HAP-1 (cell line): ENCODE measurements at places on chromosomes 2 and 18.

DNA sequence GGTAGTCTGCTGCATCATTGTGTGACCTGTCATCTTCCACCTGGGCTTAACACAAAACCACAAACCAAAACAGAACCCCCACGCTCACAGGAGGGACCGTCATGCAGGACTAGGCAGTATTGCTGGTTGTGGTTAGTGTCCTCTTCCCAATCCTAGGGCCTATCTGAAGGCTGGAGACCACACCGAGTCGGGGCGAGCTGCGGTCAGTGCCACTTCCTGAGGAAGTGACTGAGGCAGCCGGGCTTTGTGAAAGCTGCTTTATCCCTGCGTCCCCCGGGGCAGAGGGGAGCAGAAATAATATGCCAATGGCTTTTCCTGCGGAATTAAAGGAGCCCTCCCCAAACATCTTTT is 22.9 kb downstream of the ZNF532 start:
- no peak for DNase-seq

DNA sequence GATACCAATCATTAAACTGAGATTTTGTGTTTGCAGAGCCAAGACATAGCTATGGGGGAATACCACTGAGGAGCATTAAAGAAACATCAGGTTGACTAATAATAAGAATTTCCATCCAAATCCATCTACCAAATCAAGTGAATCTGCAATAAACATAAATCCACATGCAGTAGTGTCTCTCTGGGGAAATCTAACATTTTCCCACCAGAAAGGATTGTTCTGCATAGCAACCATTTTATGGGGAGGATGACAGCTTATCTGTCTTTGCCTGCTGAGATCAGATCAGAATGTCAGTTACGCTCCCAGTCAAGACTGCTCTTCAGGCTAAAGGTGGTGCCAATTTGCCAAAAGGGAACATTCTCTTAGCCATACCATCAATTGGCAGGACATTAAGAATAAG is 1098.9 kb upstream of the CHAC2 start:
- DNase-seq = no peak

DNA sequence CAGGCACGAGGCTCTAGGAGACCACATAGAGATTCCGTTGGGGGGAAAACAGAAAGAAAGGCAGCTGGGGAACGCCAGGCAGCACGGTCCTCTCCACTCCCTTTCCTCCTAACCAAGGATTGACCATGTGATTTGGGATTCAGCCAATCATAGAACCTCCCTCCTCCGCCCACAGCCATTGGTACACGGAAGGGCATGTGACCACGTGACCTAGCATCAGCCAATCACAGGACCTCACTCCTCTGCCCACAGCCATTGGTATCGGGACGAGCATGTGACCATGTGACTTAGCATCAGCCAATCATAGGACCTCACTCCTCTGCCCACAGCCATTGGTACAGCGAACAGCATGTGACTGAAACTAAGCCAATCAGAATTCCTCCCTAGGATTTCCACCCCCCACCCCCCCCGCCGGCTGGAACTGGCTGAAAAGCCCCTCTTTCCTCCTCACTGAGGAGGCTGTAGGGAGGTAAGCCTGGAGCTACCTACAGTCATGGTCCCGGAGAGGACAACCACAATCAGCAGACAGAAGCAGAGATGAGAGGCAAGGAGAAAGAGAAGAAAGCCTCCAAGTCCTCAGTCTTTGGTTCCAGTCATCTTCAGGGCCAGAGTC is 7.6 kb downstream of the SERPINE2 start:
- DNase-seq = no peak

- DNase-seq = peak; percentile 99
These were observed at the start of gene CXXC1 for GRCh38 chr18:50287441-50288347. Gene CXXC1 (minus strand): TSS chr18:50287692. CDS start chr18:50287589, 103 bp downstream.

DNA sequence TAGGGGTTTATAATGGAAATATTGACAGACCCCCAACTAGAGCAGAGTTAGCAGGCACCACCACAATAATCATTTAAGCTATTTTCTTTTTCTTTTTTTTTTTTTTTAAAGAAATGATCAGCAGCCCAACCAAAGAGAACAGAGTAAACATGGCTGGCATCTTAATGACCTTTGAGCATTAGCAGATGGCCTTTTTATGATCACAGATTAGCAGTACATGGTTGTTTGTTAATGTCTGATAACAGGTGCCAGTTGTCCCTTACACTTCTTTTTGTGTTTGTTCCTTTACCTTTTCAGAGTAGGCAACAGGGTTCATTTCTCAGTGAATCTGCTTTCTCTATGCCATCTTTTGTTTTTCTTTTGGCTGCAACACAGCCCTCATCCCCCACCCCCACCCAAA is 747.0 kb downstream of the BCL11A start:
- no peak for DNase-seq

DNA sequence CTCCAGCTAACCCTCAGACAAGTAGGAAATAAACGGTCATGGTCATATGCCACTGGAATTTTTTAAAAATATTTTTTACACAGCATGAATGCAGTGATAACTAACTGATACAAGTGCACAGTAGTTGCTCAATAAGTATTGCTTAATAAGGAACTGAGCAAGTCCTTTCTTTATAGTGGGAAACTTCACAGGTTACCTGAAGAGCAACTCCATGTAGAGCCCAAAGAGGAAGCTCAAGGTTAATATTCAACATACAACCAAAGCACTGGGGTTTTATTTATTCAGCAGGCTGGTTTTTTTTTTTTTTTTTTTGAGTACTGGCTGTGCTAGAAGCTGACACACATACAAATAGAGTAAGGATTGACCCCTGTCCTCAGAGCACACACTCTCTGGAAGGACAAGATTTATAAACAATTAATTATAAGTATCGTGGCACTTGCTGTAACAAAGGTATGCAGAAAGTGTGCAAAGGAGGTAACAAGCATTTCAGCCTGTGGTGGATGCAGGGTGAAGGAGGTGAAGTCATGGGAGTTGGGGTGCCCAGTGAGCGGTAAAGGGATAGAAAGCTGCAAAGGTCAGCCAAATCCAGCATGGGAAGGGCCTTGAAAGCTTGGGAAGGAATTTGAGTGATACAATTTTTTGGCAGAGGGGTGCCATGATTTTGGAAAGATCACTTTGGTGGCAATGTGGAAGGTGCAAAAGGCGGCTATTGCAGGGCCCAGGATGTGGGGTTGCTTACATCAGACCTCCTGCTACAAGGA is 52.7 kb downstream of the ATOH8 start:
- no peak for DNase-seq

DNA sequence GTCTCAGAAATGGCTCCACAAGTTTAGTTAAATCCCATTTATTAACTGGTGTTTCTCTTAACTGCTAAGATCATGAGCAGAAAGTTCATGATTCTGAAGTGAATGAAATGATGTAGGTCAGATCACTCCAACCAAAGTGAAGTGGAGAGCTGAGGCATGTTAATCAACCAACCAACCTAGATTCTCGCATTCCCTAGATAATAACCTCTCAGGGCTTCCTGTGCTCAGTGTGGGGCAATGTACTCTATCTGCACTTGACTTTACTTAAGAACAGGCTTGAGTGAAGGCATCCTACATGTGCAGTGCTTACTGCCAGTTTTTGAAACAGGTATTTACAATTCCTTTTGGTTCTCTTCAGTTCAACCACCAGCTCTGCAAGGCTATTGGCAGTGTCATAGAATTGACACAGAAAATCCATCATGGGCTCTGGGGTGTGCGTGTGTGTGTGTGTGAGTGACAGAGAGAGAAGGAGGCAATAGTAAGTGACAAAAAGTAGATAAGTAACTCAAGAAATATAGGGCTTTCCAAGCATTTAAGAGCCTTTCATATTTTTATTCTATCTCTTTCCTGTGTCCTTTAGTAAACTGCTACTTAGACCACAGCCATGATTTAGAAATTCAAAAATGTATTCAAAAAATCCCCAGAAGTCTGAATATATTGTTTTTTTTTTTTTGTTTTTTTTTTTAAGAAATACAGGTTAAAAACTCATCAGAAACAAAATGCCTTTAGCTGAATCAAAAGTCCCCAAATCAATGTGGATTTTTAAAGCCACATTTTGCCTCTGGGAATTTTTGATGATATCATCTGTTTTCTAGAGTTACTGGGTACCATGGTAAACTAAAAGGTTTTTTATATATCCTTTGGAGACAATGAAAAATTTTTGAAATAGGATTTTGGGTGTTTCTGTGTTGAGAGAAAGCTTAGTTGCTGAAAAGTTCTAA is 28.6 kb downstream of the DOCK10 start:
- no peak for DNase-seq

DNA sequence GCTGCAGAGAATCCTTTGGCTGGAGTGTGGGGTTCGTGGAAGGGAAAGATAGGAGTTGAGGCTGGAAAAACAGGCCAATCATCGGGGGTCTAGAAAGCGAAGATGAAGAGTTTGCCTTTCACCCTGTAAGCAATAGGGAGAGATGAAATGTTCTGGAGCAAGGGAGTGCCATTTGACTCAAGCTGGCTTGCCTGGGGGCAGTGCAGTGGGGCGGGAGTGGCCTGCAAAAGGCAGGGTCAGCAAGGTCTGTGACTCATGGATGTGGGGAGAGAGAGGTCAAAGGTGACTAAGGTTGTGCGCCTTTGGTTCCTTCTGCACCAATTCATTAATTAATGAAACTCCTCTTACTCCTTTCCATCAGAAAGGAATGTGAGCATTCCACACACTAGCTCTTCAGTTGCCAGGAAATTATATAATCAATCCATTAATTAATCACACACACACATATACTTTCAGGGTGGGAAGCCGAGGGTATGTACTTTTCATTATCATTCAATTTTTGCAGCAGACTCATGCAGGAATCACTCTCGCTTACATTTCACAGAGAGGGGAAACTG is 227.6 kb downstream of the MYCN start:
- DNase-seq = no peak

GRCh38 chr2:52510432-52510831 is 1257.2 kb upstream of the CHAC2 start:
- DNase-seq = no peak

DNA sequence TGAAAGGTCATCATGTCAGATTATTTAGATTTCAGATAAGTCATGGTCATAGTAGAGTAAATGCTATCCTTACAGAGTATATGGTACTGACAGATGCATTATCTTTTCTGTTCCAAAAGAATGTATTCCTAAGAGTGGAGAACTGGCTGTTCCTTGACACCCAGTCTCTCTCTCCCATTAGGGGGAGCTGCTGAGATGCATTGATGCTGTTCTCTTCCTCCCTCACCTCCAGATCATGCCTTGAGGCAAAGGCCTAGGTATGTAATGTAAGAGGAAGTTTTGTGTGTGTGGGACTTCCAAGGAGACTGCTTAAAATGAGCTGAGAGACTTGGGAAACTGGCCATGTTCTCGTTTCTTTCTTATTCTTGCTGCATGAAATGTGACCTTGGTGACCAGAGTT is 979.5 kb upstream of the CELF4 start:
- DNase-seq = peak; percentile 60
